HT-29 (cell line): ENCODE measurements at places on chromosomes 2 and 18.

DNA sequence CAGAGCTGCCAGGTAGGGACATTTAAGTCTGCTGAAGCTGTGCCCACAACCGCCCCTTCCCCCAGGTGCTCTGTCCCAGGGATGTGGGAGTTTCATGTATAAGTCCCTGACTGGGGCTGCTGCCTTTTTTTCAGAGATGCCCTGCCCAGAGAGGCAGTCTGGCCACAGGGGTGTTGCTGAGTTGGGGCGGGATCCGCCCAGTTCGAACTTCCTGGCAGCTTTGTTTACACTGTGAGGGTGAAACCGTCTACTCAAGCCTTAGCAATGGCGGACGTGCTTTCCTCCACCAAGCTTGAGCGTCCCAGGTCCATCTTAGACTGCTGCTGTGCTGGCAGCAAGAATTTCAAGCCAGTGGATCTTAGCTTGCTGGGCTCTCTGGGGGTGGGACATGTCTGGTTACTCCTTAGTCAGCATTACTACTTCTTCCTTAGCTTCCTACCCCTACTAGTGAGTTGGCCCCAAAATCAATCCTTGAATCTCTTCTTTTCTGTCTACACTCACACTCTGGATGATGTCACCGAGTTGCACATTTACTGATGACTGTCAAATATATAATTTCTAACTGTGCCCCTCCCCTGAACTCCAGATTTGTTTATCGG is 31.8 kb upstream of the FSHR start:
- DNase-seq, result no peak

- DNase-seq, result no peak
Measured at GRCh38 chr2:2793925-2794560, 463.0 kb upstream of the MYT1L start.

GRCh38 chr2:191748059-191748461 is 70.1 kb downstream of the NABP1 start:
- no peak for DNase-seq

- no peak for DNase-seq
Measured at GRCh38 chr2:217494557-217494956, 508.2 kb downstream of the TNS1 start.

- DNase-seq, result no peak
Measured at GRCh38 chr2:189505492-189505891, 64.2 kb downstream of the WDR75 start.

- DNase-seq, result no peak
Measured at GRCh38 chr2:85772841-85773491, 19.2 kb downstream of the ATOH8 start.
